Fibroblast of skin of back (primary cell): ENCODE measurements at places on chromosomes 16 and 17.

- peak; percentile 50 for DNase-seq
These were observed 257.3 kb upstream of the SALL1 start for GRCh38 chr16:51408357-51408756.

DNA sequence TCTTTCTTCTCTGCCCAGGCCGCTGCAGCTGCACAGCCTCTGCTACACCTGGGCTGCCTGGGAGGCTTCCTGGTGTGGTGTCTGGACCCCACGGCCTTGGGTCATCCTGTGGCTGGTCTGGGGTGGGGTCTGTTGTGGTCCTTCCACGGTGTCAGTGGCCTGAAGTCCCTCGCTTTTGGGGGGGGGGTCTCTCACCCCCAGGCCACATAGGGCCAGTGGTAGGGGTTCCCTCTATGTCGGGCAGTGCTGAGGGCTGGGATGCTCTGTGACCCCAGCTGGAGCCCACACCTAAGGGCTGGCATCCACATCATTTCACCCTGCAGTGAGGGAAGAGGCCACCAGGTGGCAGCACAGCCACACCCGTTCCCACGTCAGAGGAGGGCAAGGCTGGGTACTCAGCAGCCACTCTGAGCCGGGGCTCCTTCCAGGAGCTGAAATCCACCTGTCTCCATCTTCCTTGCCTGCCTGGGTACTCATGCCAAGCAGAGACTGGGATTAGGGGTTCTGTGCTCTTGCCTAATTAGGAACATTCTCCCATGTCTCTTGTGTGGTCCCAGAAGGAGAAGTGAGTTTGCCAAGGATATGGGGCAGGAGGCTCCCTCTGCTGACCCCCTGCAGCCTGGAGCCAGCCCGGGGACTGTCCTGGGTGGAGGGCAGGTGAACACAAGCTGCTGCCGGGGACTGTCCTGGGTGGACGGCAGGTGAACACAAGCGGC, 13.0 kb downstream of the ENGASE start:
- peak; percentile 44 for DNase-seq

DNA sequence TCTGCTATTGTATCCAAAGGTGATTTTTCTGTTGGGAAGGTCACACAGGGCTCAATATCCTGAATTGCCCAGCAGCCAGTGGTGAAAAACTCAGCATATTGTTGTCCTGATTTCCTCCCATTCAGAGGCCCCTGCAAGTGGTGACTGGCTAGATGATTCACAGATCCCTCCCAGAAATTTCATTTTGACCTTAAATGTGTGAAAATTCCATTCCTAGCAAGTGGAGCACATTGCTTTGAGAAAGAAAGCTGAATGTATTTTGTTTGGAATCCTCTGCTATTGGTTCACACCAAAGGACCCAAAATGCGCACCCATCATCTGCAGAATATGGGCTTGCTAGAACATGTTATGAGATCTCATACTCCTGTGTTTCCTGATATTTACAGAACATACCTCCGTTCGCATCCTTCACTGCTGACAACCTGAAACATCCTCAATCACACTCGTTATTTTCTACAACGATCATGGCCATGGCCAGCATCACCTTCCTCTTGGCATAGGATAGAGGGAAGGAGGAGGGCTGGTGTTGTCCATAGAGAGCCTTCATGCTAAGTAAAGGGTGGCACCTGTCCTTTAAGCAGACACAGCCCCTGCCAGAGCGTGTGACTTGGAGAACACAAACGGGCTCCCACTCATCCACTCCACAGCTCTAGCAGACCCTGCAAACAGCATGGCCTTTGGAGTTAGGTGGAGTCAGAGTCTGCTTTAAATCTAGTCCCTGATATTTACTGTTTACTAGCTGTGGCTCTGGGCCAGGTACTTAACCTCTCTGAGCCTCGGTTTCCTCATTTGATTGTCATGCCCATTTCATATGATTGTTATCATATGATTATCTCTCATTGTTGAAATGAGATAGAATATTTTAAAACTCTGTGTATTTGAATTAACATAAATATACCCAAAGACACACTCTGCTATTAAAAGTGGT, 30.4 kb upstream of the NFAT5 start:
- DNase-seq: peak; percentile 67

DNA sequence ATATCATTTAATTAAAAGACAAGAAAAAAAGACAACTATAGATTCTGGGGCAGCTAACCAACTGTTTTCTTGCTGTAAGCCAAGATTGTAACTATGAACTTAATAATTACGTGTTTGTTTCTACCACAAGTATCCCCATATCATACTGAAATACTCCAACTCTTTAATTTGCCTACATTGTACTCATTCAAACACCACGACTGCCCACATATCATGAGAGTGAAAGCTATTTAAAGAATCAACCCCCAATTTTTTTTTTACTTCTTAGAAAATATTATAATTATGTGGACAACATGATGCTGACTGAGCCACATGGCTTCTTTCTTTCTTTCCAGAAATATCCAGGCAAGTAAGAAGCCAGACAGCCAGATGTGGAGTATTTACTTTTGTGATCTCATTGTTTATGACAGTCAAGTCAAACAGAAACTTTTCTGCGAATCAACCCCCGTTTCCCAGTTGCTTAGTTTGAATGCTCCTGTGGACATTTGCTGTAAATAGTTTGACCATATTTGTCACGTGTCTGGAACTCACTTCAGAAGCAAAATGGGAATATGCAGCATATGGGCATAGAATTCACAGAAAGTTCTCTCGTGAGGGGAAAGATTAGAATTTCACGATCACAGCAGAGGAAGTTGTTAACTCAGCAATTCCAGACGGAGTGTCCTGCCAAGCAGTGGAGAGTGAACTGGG, 126.8 kb upstream of the PSMD7 start:
- DNase-seq: peak; percentile 14

DNA sequence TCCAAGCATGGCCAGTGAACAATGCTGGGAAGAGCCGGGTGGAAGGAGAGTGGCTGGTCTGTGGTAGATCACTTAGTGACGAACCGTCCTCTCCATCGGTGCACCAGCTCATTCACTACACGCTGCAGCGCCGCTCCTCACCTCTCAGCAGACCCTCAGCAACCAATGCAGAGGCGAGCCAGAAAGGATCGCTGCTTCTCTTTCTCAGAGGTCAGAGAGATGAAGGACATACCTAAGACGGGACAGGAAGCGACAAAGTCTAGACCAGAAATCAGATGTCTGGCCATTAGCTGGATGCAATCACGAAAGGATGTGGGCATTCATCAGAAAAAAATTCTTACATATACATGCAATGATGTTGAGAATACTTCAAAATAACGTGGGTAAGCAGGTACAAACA, 26.9 kb downstream of the NSMCE1 start:
- DNase-seq: peak; percentile 52

DNA sequence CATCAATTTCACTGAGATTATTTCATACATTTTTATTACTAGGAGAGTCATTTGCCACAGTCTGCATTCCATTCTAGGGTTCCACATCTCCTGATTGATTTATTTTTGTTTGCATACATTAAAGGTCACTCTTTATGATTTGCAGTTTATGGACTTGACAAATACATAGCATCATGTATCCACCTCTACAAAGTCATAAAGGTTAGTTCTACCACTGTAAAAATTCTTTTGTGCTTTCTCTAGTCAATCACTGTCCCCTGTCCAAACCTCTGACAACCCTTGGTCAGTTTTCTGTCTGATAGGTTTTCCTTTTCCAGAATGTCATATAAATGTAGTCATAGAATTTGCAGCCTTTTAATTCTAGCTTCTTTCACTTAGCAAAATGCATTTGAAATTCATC, 434.6 kb upstream of the MON1B start:
- DNase-seq: no peak

DNA sequence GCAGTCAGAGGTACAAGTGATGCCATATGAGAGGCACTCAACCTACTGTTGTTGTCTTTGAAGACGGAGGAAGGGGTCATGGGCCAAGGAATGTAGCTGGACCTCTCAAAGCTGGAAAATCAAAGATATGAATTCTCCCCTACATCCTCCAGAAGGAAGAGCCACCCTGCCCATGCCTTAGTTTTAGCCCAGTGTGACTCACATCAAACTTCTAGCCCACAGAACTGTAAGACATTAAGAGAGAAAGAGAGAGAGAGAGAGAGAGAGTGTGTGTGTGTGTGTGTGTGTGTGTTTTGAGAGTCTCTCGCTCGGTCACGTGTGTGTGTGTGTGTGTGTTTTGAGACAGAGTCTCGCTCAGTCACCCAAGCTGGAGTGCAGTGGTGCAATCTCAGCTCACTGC, 87.1 kb downstream of the STX8 start:
- peak; percentile 19 for DNase-seq

DNA sequence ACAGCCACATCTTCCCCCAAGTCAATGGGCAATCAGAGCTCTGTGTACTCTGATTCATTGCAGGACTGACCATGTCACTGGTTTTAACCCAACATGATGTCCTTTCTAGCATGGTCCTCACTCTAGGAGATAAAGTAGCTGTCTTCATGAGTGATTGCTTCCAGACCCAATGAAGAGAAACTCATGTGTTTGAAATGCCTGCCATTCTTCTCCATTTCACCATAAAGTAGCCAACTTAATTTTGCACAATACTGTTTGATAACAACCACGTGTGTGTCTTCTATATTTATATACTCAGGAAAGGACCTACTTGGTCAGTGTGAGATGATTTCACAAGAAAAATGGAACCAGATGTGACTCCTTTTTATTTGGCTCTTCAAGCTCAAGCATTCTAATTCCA, 172.5 kb downstream of the AXIN2 start:
- no peak for DNase-seq

GRCh38 chr16:14364112-14364385, 266.0 kb downstream of the PARN start:
- DNase-seq: no peak

DNA sequence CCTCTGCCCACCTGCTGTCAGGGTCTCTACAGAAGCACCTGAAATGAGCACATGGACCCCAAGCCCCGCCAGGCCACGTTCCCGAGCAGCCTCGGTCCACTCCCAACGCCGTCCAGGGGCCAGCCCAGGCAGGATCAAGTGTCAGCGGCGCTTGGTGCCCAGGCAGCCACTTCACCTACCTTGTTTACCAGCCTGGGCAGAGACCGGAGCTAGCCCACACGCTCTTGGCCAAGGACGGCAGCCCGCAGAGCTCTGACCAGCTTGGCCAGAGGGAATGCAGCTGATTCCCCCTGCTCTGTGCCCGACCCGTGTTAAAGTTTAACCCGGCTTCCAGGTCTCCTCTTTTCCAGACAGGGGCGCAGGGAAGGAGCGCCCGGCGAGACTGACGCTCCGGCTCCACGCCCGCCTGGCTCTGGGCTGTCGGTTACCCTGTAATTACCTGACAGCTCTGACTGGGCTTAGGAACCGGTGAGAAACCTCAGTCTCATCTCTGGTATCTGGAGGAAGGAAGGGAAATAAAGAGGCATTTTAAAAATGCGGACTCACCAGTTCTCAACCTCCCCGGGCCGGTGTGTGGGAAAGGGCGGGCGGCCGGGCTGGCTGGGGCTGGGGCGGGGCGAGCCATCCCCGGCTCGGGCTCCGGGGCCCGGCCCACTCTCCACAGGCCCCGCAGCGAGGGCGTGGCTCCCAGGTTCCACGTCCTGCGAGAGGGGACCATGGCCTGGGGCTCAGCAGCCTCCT, 4.6 kb downstream of the KIFC3 start:
- no peak for DNase-seq

DNA sequence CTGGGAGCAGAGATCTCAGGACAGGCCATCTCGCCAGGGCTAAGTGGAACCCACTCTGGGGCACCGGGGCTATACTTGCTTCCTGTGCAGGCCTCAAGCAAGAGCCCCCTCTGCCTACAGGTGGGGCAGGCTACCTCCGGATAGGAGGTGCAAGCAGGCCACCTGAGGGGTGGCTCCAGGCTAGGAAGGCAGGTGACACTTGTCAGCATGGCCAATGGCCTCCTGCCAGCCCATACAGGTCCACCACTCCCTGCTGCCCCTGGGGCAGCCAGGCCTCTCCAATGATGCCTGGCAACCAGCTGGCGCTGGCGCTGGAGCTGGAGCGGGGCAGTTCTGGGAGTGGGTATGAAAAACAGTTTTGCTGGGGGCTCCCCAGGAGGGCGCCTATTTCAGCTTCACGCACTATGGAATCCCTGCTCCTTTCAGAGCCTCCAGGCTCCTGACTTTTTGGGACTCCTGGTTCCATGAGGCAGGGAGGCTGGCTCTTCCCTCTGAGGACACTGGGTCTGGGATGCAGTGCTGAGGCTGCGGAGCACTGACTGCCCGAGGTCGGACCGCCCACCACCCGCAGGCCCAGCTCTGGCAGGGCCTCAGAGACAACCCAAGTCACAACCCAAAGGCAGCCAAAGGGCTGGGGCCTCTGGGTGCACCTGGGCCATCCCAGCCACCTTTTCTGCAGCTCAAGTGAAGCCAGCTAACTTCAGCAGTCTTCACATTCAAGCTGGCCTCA, 8.4 kb upstream of the SREBF1 start:
- no peak for DNase-seq

DNA sequence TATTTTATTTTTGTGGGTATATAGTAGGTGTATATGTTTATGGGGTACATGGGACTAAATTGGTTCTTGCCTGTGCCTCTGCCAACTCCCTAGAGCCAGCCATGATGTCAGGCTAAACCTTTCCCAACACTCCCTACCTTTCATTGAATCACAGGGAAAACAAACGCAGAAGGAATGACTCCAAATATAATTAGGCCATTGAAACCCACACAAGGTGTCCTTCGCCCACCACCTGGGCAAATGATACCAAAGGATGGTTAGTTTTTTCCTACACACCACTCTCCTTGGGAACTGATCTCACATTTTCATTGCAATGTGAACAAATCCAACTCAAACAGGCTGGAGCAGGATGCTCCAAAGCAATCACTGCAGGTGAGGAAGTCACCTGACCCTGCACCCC, 27.5 kb downstream of the WSB1 start:
- DNase-seq: no peak

DNA sequence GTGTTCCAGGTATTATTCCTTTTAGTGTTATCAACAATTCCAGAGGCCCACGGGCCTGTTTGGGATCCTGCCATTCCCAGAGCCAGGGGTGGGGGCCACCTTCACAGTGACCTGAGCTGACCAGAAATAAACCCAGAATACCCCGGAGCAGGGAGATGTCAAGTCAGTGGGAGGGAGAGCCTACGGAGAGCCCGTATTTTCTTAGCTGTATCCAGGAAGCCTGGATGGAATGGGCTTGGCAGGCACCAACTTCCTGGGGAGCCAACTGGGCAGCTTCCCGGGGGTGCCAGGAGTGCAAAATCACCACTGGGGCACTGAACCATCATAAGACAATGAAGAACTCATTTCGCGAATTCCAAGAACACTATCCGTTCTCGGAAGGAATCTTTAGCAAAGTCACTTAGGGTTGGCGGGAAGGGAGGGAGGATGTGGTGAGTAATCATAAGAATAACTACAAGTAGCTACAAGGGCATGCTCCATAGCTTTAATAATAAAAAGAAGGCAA, 13.2 kb upstream of the MRTFB start:
- DNase-seq: peak; percentile 26

- no peak for DNase-seq
These were observed 27.8 kb downstream of the MARCHF10 start for GRCh38 chr17:62780269-62780668.

DNA sequence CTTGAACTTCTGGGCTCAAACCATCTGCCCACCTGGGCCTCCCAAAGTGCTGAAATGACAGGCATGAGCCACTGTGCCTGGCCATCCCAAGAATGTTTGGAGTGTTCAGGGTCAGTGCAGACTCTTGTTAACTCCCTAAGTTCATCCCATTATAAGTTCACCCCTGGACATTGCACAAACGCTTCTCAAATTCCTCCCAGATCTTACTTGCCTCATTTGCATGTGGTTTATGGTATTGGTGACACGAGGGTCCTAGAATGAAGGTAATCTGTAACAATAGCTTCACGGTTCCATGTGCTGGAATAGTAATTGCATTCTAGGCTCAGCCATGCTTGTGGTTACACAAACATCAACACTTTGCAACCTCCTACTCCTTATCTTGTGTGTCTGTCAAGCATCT, 5.0 kb upstream of the CCDC42 start:
- DNase-seq: no peak
